ENCODE measurements at places on chromosomes 11 and 22.

- DNase-seq: no peak
Observed at GRCh38 chr11:109109571-109110315, 312.2 kb upstream of the C11orf87 start.

DNA sequence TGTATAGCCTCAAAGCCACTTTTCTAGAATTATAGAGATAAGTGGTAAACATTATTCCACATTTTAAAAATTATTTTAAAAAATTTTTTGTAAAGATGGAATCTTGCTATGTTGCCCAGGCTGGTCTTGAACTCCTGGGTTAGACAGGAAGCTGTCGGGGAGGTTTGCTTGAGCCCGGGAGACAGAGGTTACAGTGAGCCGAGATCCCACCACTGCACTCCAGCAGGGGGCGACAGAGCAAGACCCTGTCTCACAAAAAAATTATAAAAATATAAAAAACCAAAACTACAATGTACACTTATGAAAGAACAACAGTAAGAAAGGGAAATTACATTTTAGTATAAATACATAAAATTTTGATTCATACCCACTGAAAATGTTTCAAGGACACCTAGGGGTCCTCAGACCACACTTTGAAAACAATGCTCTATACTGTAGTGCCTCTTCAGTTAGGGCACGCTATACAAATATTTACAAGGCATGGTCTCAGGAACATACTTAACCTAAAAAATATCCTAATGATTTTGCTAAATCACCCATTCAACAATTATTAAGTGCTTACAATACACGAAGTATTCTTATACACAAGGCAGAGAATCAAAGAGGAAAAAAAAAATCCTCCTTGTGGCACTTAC lies 111.2 kb downstream of the MRTFA start:
- peak; percentile 70 for DNase-seq

DNA sequence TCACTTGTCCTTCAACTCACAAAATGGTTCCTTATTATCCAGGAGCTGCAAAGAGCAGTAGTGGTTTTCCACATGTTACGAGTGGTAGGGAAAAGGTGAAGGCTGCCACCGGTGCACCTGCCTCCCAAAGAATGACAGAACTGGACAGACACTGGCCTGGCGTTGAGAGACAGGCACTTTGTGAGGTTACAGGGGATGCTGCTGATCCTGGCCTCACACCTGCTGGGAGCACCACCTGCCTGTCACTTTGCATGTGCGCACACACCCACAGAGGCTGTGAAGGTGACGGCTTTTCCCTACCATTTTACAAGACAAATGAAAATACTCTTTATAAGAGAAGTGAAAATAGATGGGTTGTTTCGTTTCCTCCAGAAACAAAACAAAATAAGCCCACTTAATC lies 175.3 kb upstream of the B3GAT1 start:
- DNase-seq: no peak

DNA sequence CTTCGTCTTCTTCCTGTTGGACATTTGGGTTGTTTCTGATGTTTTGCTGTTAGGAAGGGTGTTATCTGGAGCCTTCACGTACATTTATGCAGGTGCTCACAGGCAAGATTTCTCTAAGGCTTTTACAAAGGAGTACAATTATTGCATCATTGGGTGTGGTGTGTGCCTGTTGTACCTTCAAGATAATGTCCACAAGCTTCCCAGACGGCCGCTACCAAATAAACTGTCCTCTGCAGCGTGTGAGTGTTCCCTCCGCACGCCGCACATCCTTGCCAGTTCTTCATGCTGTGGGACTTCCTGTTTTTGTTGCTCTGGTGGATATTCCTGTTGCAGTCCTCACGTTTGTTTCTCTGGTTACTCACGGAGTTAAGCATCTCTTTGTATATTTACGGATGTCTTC lies 133.3 kb downstream of the TBC1D22A start:
- no peak for DNase-seq

GRCh38 chr22:40694411-40694810 lies 15.1 kb downstream of the MCHR1 start:
- DNase-seq: no peak

GRCh38 chr11:134755535-134755934 lies 343.5 kb upstream of the B3GAT1 start:
- DNase-seq: no peak

All from stimulated activated CD4-positive, alpha-beta T cell treated with anti-CD3 and anti-CD28 coated beads, Interleukin-4, amount 100 ng/mL, for 48 hours (primary cell).